Muscle of leg (tissue), 16 donors: ENCODE measurements at places on chromosomes 5 and 9. TPM values are rescaled to one million over a fixed set of nuclear protein-coding genes. Genes with fewer than 3 reads are reported as not detected.

LPAR1 gene
- total RNA-seq: 59.7 TPM

CXCL14 gene
- 21.3 TPM for total RNA-seq

SPATA31D4 gene
- total RNA-seq: not detected

BTNL8 gene
- total RNA-seq: 0.09 TPM

GFPT2 gene
- total RNA-seq: 11.3 TPM

ECSCR gene
- total RNA-seq: 36.0 TPM

SUSD1 gene
- 7.9 TPM for total RNA-seq

OR1J4 gene
- total RNA-seq: not detected

PCDHA3 gene
- 0.18 TPM for total RNA-seq

SLC6A19 gene
- not detected for total RNA-seq

GPX3 gene
- 41.5 TPM for total RNA-seq

CYSRT1 gene
- 0.18 TPM for total RNA-seq

SNCAIP gene
- 10.3 TPM for total RNA-seq

CARD6 gene
- total RNA-seq: 2.2 TPM

IFNA2 gene
- total RNA-seq: 0.09 TPM

TUT7 gene
- 18.6 TPM for total RNA-seq

GABRA6 gene
- not detected for total RNA-seq

OR1Q1 gene
- total RNA-seq: not detected

NOTCH1 gene
- total RNA-seq: 16.7 TPM

FAM53C gene
- 25.8 TPM for total RNA-seq

NKD2 gene
- total RNA-seq: 2.3 TPM

GKAP1 gene
- total RNA-seq: 11.8 TPM

SLC6A3 gene
- not detected for total RNA-seq

IL13 gene
- not detected for total RNA-seq

COL27A1 gene
- total RNA-seq: 22.1 TPM

RABEPK gene
- total RNA-seq: 19.3 TPM

WNK2 gene
- 7.4 TPM for total RNA-seq

FOXD4L3 gene
- not detected for total RNA-seq

ICE1 gene
- total RNA-seq: 26.5 TPM

INSL4 gene
- total RNA-seq: not detected

GABRG2 gene
- not detected for total RNA-seq

RNF20 gene
- 24.5 TPM for total RNA-seq

SEC61B gene
- 113 TPM for total RNA-seq

ADAMTSL1 gene
- 25.0 TPM for total RNA-seq

RBM27 gene
- 14.3 TPM for total RNA-seq

TEX10 gene
- 21.6 TPM for total RNA-seq

GABRB2 gene
- 3.9 TPM for total RNA-seq

SLC2A6 gene
- total RNA-seq: 0.44 TPM

DAB2IP gene
- total RNA-seq: 26.3 TPM

FBP2 gene
- 105 TPM for total RNA-seq

PCDHAC2 gene
- total RNA-seq: 1.9 TPM

CER1 gene
- total RNA-seq: 0.22 TPM

PCDHB13 gene
- 1.9 TPM for total RNA-seq

ZNF454 gene
- total RNA-seq: 4.9 TPM

NME5 gene
- 0.44 TPM for total RNA-seq

GPBP1 gene
- total RNA-seq: 91.0 TPM

IFNB1 gene
- not detected for total RNA-seq

PCDHA1 gene
- total RNA-seq: 0.04 TPM

ALDOB gene
- 0.40 TPM for total RNA-seq

WDR38 gene
- total RNA-seq: 0.04 TPM
